ENCODE measurements at places on chromosomes 2 and 18. TPM values are rescaled to one million over a fixed set of nuclear protein-coding genes. Genes with fewer than 3 reads are reported as not detected.

DNA sequence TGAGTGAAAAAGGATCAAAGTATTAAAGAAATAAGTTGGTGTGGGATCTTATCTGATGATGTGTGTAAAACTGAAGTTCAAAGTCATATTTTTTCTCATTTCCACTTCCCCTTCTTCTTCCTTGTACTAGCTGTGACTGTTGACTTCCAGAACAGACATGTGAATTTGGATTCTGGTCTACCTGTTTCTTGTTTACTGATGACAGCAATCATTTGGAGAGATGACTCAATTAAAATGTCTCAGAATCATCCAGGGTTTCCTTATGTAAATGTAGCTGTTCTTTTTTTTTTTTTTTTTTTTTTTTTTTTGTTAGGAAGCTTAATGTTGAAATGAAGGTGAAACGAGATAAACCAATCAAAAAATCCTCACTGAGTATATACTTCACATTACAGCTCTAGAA, 819.9 kb upstream of the PIK3C3 start:
- DNase-seq: no peak

DIPK1C gene
- 0.36 TPM for total RNA-seq

IKZF2 gene
- total RNA-seq: 153 TPM

TMEM169 gene
- total RNA-seq: 2.1 TPM

DNA sequence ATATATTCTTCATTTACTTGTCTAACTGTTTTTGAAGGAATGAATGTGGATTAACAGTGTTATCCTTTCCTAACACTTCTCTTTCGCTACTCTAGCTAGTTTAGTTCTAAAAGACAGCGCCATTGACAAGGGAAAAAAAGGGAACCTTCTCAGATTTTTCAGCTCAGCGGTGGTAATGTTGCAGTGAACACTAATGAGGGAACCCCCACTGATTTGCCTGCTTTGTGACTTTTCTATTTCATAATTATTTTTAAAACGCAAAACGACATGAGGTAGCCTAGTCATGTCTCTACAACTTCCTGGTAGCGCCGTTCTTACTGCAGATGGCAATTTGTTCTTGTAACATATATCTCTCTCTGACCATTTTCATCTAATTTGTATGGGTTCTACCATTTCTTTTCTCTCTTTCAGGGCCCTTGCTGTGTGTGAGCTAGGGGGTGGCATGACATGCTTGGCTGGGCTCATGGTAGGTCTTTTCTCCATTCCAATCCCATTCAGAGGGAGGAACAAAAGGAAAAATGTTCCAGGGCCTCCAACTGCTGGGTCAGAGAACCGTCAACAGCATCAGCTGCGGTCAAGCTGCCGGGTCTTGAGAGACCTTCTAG, 235.5 kb upstream of the SIX3 start:
- no peak for DNase-seq

GRCh38 chr2:118697781-118698180, 149.7 kb downstream of the EN1 start:
- DNase-seq: no peak

TDRD15 gene
- not detected for total RNA-seq

DNA sequence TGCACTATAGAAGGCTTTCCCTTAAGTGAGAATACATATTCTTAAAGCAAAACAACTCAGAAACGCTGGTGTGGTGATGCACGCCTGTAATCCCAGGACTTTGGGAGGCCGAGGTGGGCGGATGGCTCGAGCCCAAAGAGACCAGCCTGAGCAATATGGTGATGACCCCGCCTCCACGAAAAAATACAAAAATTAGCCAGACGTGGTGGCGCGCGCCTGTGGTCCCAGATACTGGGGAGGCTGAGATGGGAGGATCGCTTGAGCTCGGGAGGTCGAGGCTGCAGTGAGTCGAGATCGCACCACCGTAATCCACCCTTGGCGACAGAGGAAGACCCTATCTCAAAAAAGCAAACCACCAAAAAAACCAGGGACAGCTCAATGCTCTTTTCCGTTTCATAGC, 750 bp upstream of the CCDC150 start:
- DNase-seq: no peak

GRCh38 chr2:230520875-230521155, 104.8 kb downstream of the SP100 start:
- DNase-seq: no peak

GRCh38 chr2:138948070-138948539, 167.9 kb upstream of the NXPH2 start:
- no peak for DNase-seq

GRCh38 chr2:88967844-88968243, 276.4 kb downstream of the RPIA start:
- no peak for DNase-seq

MATN3 gene
- 0.45 TPM for total RNA-seq

GRCh38 chr2:162609798-162610197, 228.8 kb downstream of the KCNH7 start:
- no peak for DNase-seq

ACMSD gene
- not detected for total RNA-seq

SEPTIN2 gene
- 333 TPM for total RNA-seq

DNA sequence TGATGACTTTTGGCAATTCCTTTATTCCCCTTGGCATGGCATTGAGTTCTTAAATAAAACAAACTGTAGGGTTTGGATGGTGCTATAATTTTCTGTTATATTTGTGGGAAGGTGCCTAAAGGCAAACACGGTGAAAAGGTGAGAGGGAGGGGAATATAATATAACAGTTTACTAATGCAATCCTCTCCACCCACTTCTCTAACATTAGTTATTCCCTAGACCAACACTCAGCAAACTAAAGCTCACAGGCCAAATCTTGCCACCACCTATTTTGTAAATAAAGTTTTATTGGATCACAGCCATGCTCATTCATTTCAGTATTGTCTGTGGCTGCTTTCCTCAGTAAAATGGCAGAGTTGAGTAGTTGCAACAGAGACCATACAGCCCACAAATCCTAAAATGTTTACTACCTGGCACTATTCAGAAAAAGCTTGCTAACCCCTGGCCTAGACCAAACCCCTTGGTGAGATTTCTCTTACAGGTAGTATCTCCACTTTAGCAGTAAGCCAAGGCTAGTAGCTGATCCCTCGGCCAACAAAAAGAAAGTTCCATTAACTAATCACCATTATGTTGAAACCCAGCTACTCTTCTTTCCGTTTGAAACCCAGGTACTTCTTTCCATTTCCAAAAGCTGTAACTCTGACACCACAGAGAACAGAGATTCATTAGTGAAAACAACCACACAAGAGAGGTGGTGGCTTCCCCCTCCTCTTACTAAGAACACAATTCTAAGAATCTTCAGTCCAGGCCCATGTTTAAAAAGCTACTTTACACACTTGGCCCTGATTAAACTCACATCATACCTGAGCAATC, 136.1 kb upstream of the CHAC2 start:
- no peak for DNase-seq

C2orf80 gene
- total RNA-seq: not detected

- DNase-seq: no peak
Observed at GRCh38 chr2:23452372-23452771, 67.4 kb downstream of the KLHL29 start.

DNA sequence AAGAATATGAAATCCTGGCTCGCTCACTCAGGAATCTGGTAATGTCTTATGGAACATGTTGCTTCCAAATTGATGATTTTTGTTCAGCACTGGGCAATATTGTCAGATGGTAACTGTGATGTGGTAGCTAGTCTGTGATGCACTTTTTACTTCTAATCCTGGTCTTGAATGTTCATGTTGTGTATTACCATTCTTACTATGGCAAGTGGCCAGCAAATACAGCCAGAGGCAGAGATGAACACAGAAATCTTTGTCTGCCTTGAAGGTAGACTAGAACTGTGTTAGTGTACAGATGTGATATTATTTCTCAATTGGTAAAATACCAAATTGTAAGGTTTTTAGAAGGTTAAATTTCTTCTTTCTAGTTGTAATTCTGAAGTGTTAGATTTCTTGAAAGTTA, 83.3 kb downstream of the UBE2E3 start:
- DNase-seq: no peak

ADD2 gene
- 5.0 TPM for total RNA-seq

Data from type B pancreatic cell (in vitro differentiated cells).